ENCODE measurements at places on chromosomes 12 and 14. TPM values are rescaled to one million over a fixed set of nuclear protein-coding genes. Genes with fewer than 3 reads are reported as not detected.

DNA sequence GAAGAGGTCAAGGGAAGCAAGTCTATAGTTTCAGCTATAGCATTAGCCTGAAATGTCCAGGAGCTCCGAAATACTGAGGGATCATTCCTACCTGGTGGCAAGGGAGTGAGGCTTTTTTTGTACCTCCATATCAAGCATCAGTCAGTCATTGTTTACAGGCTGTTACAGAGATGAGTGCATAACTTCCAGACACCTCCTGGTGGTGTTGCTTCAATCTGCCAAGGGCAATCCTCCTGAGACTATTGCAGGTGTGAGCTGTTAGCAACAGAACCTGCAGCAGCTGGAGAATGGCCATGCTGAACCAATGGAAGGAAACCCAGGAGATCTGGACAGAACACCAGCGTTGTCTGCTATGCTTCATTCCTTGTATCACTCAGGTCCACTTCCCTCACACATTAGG is 80.0 kb upstream of the SLC8A3 start:
- 0 out of 2 replicates have a peak, but pooled peaks cover 3% of the 10 kb centered on the region for H3K27me3 ChIP-seq
- no peak for DNase-seq
- no peak overlapping the region for H3K4me3 ChIP-seq
- no peaks in the 10 kb centered on the region for H3K36me3 ChIP-seq
- H3K27ac ChIP-seq = no peak overlapping the region
- H3K4me1 ChIP-seq = no peaks in the 10 kb centered on the region

DNA sequence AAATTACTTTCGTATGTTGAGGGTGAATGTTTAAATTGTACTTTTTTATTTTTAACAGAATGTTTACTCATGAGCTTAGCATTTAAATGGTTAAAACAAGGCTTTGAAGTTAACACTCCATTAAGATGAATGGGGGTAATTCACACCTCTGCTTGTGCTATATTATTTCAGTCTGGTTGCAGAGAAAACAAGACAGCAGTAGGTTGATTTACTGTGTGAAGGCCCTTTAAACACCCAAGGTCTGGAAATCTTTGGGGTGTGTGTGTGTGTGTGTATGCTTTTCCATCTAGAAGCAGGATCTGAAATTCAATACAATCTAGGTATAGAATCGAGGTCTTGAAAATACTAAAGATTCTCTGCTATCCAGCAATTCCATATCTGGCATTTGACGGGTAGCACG is 83.8 kb downstream of the SLC38A6 start:
- H3K36me3 ChIP-seq = no peaks in the 10 kb centered on the region
- H3K4me3 ChIP-seq = no peak overlapping the region
- DNase-seq = no peak
- no peaks in the 10 kb centered on the region for H3K4me1 ChIP-seq

Gene AICDA
- not detected for total RNA-seq

DNA sequence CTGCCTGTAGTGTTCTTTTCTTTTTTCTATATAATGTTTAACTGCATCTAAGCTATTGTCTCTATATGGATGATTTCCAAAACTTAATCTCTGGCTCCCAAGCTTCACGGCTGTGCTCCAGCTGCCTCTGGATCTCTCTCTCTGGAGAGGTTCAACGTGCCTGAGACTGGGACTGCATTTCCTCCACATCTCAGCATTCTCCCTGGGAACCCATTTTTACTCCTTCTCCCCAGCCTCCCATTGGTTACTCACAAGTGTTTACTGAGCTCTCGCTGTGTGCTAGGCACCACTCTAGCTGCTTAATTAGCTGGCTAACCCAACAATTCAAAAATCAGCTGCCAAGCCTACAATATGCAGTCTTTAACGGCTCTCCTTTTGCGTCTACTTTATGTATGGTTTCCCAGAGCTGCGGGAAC is 34.7 kb downstream of the FBXL14 start:
- H3K27ac ChIP-seq = no peak overlapping the region
- no peaks in the 10 kb centered on the region for H3K36me3 ChIP-seq
- H3K4me3 ChIP-seq = no peak overlapping the region
- no peaks in the 10 kb centered on the region for H3K4me1 ChIP-seq
- H3K27me3 ChIP-seq = no peaks in the 10 kb centered on the region
- DNase-seq = no peak

DNA sequence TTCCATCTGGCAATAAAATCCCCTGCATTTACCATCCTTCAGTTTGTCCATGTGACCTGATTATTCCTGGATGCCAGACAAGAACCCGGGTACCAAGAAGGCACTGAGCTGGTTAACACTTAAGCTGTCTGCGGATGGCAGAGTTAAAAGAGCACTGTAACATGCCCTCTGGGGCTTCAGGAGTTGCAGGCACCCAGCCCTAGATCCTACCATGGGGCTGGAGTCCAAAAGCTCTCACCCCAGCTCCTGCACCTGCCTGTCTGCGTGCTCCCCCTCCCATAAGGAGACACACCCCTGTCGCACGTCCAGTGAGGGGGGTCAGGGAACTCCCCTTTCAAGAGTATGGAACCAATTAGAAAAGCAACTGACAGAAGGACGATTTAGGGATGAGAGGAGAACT is 14.6 kb upstream of the FBXO34 start:
- no peak overlapping the region for H3K27ac ChIP-seq
- no peak overlapping the region for H3K4me3 ChIP-seq
- no peaks in the 10 kb centered on the region for H3K36me3 ChIP-seq
- H3K4me1 ChIP-seq = no peaks in the 10 kb centered on the region
- DNase-seq = no peak

Gene C12orf76
- total RNA-seq = 10.1 TPM

Gene SIRT4
- total RNA-seq = 2.8 TPM

DNA sequence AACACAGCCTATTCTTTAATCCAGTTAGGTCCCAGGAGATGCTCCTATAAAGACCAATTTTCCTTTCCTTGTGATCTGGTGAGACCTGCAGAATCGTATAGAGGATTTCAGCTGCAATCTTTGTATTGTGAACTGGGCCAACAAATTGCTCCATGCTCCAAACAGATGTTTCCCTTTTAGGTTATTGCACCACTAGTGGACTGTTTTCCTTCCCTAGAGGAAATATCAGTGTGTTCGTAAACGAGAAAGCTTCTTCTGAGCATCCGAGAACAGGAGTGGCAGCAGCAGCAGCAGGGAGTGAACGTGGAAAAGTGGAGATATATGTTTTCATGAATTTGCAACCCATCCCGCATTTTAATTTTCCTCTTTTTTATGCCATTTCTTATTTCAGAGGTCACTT is 344.1 kb upstream of the PDE3A start:
- no peak overlapping the region for H3K4me3 ChIP-seq
- no peak overlapping the region for H3K27ac ChIP-seq
- no peak for DNase-seq
- H3K4me1 ChIP-seq = no peaks in the 10 kb centered on the region
- no peaks in the 10 kb centered on the region for H3K27me3 ChIP-seq

GRCh38 chr12:6970096-6970527 is 352 bp downstream of the PHB2 start:
- peak overlapping the region; percentile 96 for H3K4me3 ChIP-seq
- no peaks in the 10 kb centered on the region for H3K27me3 ChIP-seq
- no peak for DNase-seq
- peaks cover 26% of the 10 kb centered on the region for H3K4me1 ChIP-seq
- H3K36me3 ChIP-seq = peaks cover 62% of the 10 kb centered on the region

Gene TTC9
- 2.4 TPM for total RNA-seq

- no peak overlapping the region for H3K27ac ChIP-seq
- no peak overlapping the region for H3K4me3 ChIP-seq
- peaks cover 6% of the 10 kb centered on the region for H3K4me1 ChIP-seq
Observed at GRCh38 chr12:104493496-104493895, 36.7 kb downstream of the CHST11 start.

Gene IAPP
- not detected for total RNA-seq

Gene ETFBKMT
- 1.7 TPM for total RNA-seq

Gene IKZF4
- 8.5 TPM for total RNA-seq

Gene MYF5
- not detected for total RNA-seq

Gene MVK
- total RNA-seq = 17.3 TPM

- H3K36me3 ChIP-seq = peaks cover 13% of the 10 kb centered on the region
- DNase-seq = no peak
- H3K4me3 ChIP-seq = no peak overlapping the region
- no peak overlapping the region for H3K27ac ChIP-seq
- H3K4me1 ChIP-seq = no peaks in the 10 kb centered on the region
Observed at GRCh38 chr12:27802936-27803335, 22.9 kb upstream of the MANSC4 start.

Gene HAL
- total RNA-seq = 1.8 TPM

Gene RAD52
- total RNA-seq = 24.4 TPM

Gene SMCO2
- not detected for total RNA-seq

DNA sequence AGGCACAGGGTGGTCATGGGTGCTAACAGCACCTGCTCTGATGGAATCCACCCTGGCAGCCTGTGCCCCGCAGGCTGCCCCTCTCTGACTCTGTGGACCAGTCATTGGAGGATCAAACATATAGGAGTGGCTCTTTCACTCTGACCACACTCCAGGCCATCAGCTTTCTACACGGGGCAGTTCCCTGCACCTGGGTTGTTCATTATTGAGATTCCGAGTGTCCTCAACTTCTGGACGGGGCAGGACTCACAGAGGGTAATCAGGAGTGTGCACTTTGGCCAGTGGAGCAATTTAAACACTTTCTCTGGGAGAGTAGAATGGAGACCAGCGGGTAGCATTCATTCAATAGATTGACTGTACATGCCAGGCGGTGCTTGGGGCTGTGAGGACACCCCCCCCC is 94.8 kb downstream of the NINJ2 start:
- no peak overlapping the region for H3K4me3 ChIP-seq
- H3K27me3 ChIP-seq = no peaks in the 10 kb centered on the region
- H3K36me3 ChIP-seq = no peaks in the 10 kb centered on the region
- no peak for DNase-seq
- no peak overlapping the region for H3K27ac ChIP-seq

- no peak overlapping the region for H3K4me3 ChIP-seq
- H3K27me3 ChIP-seq = no peaks in the 10 kb centered on the region
- H3K36me3 ChIP-seq = no peaks in the 10 kb centered on the region
- no peaks in the 10 kb centered on the region for H3K4me1 ChIP-seq
Observed at GRCh38 chr12:39959031-39959430, 146.8 kb downstream of the SLC2A13 start.

Gene RSRC2
- 68.7 TPM for total RNA-seq

DNA sequence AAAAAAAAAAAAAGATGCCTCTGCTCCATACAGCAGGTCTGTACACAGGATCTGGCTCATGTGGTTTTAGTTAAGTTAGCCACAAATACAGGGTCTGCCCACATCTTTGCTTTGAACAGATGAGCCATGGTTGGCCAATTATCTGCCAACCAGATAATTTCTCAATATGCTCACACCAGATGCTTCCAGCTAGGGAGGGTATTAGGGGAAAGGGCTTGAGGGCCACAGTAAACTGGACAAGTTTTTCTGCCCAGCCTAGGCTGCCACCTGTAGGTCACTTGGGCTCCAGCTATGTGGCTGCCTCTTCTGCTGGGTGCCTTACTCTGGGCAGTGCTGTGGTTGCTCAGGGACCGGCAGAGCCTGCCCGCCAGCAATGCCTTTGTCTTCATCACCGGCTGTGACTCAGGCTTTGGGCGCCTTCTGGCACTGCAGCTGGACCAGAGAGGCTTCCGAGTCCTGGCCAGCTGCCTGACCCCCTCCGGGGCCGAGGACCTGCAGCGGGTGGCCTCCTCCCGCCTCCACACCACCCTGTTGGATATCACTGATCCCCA is 776 bp downstream of the RDH5 start:
- H3K4me3 ChIP-seq = no peak overlapping the region
- H3K36me3 ChIP-seq = peaks cover 7% of the 10 kb centered on the region
- peak; percentile 66 for DNase-seq
- peaks cover 63% of the 10 kb centered on the region for H3K4me1 ChIP-seq

DNA sequence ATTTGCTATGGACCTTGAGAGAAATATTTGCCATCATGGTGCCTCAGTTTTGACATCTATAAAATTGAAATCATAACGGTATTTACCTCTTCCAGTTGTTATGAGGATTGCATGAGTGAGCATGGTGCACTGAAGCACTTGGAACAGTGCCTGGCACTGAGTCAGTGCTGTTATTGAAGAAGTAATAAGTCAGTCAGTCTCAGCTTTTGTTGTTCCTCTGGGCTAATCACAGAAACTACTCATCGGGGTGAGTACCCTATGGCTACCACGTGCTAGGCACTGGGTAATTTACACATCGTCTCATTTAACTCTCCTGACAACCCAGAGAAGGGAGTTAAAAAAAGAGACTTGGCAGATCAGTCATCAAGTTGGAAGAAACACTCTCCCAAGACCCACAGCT is 159.5 kb upstream of the NRXN3 start:
- H3K36me3 ChIP-seq = no peaks in the 10 kb centered on the region
- H3K27me3 ChIP-seq = no peaks in the 10 kb centered on the region
- peaks cover 12% of the 10 kb centered on the region for H3K4me1 ChIP-seq
- H3K4me3 ChIP-seq = no peak overlapping the region

Gene ATG14
- total RNA-seq = 9.9 TPM

DNA sequence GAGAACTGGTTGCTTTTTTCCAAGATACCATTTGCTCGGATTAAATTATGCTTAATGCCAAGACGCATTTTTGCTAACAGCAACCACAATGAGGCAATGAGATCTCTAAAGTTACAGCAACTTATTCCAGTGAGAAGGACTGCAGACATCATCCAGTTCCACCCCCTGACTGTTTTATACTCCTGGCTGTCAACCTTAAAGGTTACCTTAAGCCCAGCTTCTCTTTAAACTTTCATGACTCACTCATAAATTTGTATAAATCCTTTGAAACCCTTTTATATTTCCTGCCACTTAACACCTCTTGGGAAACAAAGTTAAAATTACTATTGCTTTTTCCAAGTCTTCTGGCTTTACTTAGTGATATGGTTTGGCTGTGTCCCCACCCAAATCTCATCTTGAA is 80.2 kb downstream of the TMTC1 start:
- H3K27ac ChIP-seq = no peak overlapping the region
- no peaks in the 10 kb centered on the region for H3K4me1 ChIP-seq
- no peaks in the 10 kb centered on the region for H3K27me3 ChIP-seq
- no peaks in the 10 kb centered on the region for H3K36me3 ChIP-seq
- DNase-seq = no peak

GRCh38 chr12:25416516-25416915 is 136.6 kb downstream of the LMNTD1 start:
- H3K27ac ChIP-seq = no peak overlapping the region
- H3K4me3 ChIP-seq = no peak overlapping the region
- H3K36me3 ChIP-seq = no peaks in the 10 kb centered on the region
- no peaks in the 10 kb centered on the region for H3K27me3 ChIP-seq

Data from HCT116 (cell line).